Activated CD4-positive, alpha-beta T cell treated with anti-CD3 and anti-CD28 coated beads, Interleukin-2, amount 10 ng/mL, durations not matched to agents 24 days and 14 days (primary cell): ENCODE measurements at places on chromosomes 12 and 14. TPM values are rescaled to one million over a fixed set of nuclear protein-coding genes. Genes with fewer than 3 reads are reported as not detected.

Gene LRIG3
- total RNA-seq = not detected in 2 replicates

Gene MARS1
- 307 and 316 TPM in 2 replicates for total RNA-seq

Gene TAC3
- 0.57 TPM in 1 of 2 replicates, not detected in the other for total RNA-seq

Gene FZD10
- total RNA-seq = not detected in 2 replicates

Gene SMIM41
- 0.19 TPM in 1 of 2 replicates, not detected in the other for total RNA-seq
